ENCODE measurements at places on chromosomes 4 and X.

DNA sequence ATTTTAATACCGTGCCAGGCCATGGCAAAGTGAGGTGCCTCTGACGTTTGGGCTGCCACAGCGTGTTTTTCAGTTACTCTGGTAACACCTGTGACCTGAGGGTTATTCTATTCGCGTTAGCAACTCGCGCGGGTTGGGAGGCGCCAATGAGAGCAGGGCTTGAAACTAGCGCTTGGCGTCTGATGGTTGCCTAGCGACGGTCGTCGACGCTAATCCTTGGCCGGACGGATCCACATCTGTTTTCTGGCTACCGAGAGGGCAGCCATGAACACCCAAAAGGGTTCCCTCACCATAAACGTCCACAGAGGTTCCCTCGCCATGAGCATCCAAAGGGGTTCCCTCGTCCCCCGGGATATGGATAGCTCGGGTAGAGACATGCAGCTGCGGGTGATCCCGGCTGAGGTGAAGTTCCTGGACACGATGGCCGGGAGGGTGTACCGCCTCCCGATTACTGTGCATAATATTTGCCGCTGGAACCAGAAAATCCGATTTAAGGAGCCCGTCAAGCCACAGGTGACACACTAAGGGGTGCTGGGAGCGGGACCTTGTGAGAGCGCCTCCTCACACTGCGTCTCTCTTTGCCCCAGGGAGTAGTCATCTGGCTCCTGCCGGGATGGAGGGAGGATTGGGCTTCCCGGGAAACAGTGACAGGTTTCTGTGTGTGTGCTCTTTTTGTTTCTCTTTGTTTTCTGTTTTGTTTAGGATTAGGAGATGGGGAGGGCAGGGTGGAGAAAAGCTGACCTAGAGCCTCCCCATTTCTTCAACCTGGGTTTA lies at the start of gene CFAP47:
Gene CFAP47 (plus strand): TSS at position 199 of the 774 bp plus-strand sequence. CDS start 66 bp downstream, at position 265.
- no peak for DNase-seq

DNA sequence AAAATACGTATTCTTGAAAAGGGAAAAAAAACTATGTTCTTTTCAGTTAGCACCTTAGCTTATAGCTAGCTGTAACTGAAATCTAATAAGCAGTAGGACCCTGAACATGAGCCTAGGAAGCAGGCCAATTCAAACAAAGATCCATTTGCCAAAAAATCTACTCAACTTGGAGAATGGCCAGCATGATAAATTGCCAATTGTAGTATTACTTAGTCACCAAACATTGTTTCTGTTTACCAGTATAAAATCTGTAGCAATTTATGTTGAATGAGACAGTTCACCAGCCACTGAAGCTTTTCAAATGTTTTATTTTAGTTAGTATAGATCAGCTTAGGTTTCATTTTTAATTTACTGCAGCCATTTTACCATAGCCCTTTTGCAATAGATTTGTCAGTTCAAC lies 323.6 kb upstream of the DIPK2B start:
- no peak for DNase-seq

DNA sequence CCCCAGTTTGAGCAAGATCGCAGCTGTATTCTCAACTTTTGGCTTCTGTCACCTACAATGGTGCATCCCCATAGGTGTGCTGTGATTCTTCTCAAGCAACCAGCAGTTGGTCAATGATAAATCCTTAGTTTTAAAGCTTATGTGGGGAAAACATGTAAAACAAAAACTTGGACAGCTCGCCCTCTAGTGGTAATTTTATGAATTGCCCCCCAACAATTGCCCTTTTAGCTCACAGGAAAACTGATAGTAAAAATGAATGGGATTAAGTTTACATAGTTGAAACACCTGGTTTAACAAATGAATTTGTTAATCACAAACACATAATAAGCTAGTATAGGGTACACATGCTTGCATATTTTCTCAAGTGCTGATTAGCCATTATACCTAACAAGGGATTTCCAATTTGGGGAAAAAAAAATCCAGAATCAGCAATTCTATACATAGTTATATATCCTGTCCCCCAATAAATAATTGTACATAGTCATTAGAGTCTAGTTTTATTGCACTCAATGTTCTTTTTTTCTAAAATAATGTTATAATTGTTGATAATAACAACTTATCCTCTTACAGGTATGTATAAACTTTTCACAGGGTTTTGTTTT lies 30.1 kb downstream of the TEX13A start:
- no peak for DNase-seq

GRCh38 chr4:11480683-11481082 lies 52.0 kb upstream of the HS3ST1 start:
- no peak for DNase-seq

DNA sequence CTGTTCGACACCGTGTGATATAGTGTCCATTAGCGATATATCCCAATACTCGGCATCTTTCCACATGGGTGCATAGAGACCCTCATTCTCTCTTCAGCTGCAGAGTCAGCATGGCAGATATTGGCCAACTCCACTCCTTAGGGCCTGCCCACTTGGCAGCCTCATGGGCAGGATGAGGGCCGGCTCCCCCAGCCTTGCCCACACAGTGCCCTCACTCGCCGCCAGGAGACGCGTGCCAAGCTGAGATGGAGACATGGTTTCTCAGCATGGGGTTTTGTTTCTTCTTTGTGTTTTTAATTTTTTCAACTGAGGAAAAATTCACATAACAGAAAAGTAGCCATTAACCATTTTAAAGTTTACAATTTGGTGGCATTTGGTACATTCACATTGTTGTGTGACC lies 5.3 kb upstream of the PLXNA3 start:
- DNase-seq, result no peak

- DNase-seq, result no peak
These were observed 84.9 kb upstream of the TBL1X start for GRCh38 chrX:9379697-9380551.

DNA sequence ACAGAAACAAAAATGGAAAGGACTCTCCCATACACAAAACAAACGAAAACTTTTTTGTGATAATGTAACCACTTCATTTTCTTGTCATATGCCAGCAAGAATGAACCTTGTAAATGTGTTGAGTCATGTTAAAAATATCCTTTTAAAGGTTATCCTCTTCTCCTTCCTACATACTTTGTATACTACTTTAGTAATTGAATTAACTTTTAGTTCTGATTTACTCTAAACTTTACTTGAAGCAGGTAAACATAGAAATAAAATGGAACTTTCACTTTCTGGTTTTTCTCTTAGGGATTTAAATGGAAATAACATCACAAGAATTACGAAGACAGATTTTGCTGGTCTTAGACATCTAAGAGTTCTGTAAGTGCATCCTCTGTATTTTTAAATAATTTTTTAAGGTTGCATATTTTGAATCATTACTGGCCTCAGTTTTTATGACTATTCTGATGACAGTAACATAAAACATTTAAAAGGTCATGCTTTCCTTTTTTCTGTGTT lies 4.7 kb downstream of the SLIT2 start:
- DNase-seq, result no peak

- no peak for DNase-seq
These were observed 72.6 kb downstream of the FHDC1 start for GRCh38 chr4:153008578-153009199.

GRCh38 chr4:165692082-165692481 lies 181.0 kb upstream of the TLL1 start:
- DNase-seq, result no peak

DNA sequence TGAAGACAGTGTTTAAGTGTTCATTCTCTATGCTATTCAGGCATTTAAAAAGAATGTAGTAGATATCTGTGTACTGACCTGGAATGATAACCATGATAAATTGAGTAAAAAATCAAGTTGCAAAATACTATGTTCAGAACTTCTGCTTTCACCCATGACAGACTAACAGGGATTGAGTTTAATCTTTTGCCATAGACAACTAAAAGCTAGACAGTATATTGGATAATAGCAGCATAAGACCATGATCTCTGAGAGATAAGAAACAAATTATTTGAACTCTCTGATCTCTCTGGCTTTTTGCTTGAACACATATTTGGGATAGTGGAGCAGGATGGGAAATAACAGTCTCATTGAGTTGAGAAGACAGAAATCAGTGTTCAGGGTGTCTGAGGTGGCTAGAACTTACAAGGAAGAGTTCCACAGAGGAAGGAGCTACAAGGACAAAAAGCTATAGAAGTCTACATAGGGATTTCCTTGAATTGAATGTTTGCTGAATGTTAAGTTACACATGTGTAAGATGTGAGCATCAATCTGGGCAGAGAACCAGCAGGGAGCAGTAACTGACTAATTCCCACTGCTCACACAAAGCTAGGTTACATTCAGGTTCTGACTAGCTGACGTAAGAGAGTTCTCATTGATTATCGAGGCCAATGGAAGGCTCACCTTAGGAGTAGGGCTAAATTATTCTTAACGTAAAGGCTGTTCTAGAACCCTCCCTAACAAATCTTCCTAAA lies 60.4 kb downstream of the SLC30A9 start:
- no peak for DNase-seq

DNA sequence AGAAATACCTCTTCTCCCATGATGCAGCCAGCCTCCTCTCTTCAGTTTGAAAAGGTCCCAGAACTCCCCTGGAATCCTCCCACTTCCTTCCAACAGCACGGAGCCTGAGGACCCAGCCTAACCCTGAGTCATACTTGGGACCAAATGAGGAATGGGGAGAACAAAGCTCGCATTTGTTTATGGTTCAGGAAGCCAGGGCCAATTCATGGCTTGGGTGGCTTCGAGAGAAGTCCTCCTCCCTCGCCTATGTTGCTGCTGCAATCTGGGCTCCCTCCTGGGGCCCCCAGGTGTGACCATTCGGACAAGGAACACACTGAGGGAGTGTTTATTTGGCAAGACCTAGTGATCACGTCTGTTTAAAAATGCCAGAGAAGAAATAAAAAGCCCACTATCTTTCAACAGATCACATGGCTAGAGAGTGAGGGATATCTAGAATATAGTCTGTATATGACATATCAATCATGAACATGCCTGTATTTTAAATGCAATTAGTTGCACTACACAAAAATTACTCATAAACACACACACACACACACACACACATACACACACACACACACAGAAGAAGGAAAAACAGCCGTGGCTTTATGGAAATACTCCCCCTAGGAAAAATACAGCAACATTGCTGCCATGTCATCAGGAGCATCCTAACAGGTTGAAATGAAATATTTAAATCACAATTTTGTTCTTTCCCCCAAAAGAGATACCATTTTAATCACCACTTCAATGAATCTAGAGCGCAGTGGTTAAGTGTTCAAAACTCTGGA lies 155.7 kb upstream of the MAP3K15 start:
- no peak for DNase-seq

GRCh38 chr4:48212165-48212564 lies 57.5 kb downstream of the TEC start:
- DNase-seq, result no peak

DNA sequence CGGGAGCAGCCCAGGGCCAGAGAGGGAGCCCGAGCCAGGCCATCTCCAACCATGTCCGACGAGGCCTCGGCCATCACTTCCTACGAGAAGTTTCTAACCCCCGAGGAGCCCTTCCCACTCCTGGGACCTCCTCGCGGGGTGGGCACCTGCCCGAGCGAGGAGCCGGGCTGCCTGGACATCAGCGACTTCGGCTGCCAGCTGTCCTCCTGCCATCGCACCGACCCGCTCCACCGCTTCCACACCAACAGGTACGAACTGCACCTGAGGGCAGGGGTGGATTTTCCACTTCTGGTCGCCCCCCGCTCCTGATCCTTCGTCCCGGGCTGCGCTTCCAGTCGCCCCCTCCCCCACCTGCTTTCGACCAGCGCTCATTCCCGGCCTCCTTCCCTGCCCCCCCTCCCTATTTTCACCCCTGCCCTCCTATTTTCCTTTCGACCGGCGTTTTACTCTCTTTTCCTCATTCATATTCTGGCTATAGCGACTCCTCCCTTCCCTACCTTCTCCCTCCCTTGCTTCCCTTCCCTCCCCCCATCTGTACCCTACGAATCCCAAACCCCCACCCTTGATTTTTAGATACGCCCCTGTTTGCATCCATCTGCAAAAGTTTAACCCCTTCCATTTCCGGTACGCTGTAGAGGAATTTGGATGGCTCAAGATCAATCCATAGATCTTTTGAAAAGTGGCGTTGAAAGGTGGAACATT lies 633 bp downstream of the FAM199X start:
- no peak for DNase-seq

GRCh38 chr4:70976252-70976651 lies 17.2 kb upstream of the DCK start:
- no peak for DNase-seq

DNA sequence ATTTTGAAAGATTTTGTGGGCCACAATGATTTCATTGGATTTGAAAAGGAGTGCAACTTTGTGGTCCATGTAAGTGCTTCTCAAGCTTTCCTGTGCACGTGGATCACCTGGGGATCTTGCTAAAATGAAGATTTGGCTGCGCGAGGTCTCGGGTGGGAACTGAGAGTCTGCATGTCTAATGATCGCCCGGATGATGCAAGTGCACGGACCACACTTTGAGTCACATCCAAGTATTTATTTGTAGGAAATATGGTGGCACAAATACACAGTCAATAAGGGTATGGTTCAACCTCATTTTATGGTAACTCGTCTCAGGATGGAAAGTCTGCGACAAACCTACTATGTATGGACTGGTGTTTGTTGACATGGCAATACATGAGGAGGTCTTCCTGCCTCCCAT lies 899 bp downstream of the BMX start:
- no peak for DNase-seq

GRCh38 chr4:159284113-159284512 lies 181.2 kb downstream of the RAPGEF2 start:
- DNase-seq, result no peak

GRCh38 chr4:7197910-7198309 lies 5.6 kb downstream of the SORCS2 start:
- no peak for DNase-seq

DNA sequence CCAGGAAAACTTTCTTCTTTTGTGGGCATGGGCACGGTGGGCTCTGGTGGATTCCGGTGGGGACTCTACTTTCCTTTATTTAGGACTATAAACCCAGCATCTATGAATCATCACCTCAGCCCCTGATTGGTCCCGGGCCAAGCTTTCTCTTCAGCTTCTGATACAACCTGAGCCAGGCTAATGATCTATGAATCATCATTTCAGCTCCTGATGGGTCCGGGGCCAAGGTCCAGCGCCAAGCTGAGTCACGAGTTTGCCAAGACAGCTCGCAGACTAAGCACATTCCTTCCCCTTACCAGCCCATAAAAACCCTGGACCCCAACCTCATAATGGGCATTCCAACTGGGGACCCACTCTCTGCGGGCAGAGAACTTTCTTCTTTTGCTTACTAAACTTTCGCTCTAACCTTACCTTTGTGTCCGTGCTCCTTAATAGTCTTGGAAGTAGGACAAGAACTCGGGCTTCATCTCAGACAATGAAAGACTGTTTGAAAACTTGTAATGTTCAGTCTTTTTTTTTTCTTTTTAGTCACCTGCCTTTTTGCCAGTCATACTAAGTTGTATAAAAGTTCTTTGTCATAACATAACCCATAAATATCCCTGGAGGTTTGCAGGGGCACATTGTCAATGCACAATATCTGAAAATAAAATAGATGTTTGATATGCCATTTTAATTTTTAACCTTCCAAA lies 904.9 kb upstream of the EPHA5 start:
- DNase-seq, result no peak

- DNase-seq, result no peak
These were observed 732.0 kb downstream of the PCDH18 start for GRCh38 chr4:136800248-136800647.

GRCh38 chr4:1026115-1026514 lies 14.7 kb downstream of the FGFRL1 start:
- DNase-seq, result no peak
